ENCODE measurements at places on chromosomes 12 and 14.

GRCh38 chr12:41221491-41221890 lies 33.4 kb downstream of the PDZRN4 start:
- no peak for DNase-seq

DNA sequence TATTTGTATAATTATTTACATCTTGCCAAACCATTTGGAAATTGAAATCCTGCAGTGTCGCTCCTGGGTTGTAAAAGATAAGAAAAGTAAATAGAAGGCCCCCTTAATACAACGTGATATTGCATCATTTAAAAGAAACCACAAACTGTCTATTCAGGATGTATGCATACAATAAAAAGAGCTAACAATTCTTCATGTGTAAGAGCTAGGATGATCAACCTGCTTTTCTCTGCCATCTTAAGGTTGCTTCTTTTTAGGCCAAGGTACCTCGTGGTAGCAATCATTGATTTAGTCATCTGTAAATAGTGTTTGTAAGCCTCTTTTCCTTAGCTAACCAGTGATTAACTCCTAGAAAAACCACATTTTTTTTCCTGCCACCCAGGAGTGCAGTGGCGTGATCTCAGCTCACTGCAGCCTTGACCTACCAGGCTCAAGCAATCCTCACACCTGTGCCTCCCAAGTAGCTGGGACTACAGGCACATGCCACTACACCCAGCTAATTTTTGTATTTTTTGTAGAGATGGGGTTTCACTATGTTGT lies 3.3 kb upstream of the USP44 start:
- DNase-seq, result no peak

GRCh38 chr14:92759300-92759678 lies 10.9 kb upstream of the LGMN start:
- peak; percentile 46 for DNase-seq

GRCh38 chr12:68506619-68507018 lies 104.1 kb upstream of the RAP1B start:
- no peak for DNase-seq

- DNase-seq, result no peak
These were observed 19.9 kb downstream of the SH2B3 start for GRCh38 chr12:111425655-111426054.

GRCh38 chr12:31896514-31897039 lies 62.6 kb upstream of the RESF1 start:
- no peak for DNase-seq

DNA sequence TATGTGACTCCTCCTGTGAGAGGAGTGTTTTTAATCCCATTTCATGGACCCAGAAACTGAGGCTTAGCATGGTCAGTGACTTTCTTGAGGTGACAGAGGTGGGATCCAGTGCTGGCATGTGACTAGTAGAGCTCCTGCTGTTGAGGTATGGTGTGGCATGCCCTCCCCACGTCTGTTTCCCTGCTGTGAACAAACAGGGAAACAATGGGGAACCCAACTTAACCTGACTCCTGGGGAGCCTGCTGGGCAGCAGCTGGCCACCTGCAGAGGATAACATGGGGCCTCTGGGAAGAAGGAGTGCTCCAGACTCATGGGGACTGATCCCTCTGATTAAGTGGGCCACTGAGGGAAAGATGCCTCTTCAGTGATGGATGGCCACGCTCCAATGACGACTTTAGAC lies 114.0 kb downstream of the BEGAIN start:
- DNase-seq, result no peak

All from glutamatergic neuron (in vitro differentiated cells).